Caco-2 (cell line): ENCODE measurements at places on chromosomes 11 and 22. TPM values are rescaled to one million over a fixed set of nuclear protein-coding genes. Genes with fewer than 3 reads are reported as not detected.

DNA sequence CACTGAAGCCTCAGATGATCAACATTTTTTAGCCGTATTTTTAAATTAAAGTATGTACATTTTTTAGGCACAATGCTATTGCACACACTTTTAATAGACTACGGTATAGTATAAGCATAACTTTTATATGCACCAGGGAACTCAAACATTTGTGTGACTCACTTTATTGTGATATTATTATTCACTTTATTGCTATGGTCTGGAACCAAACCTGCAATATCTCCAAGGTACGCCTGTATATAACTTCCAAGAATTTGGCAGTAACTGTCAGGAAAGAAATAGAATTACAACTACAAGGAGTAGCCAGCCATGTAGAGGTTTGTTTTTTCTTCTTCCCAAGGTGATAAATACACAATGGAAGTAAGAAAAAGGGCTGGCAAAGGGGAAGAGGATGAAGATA, 62.3 kb downstream of the PRR5L start:
- no peaks in the 10 kb centered on the region for H3K36me3 ChIP-seq
- DNase-seq, result no peak
- H3K27ac ChIP-seq, result no peak overlapping the region

The APLNR gene
- not detected in 2 replicates for total RNA-seq

The SPON1 gene
- 41.4 and 46.9 TPM in 2 replicates for total RNA-seq

The ACTN3 gene
- total RNA-seq, result 0.16 TPM in 1 of 2 replicates, not detected in the other

- H3K36me3 ChIP-seq, result no peaks in the 10 kb centered on the region
- H3K4me1 ChIP-seq, result peaks cover 39% of the 10 kb centered on the region
- no peak overlapping the region for H3K4me3 ChIP-seq
- H3K27me3 ChIP-seq, result no peaks in the 10 kb centered on the region
These were observed 47.2 kb upstream of the SYT7 start for GRCh38 chr11:61627850-61628661.

GRCh38 chr22:45164270-45165088, 754 bp downstream of the NUP50 start:
- H3K36me3 ChIP-seq, result peaks cover 2% of the 10 kb centered on the region; the same call in 1 of the 2 replicates
- no peak for DNase-seq

The APOA4 gene
- 1.8 and 3.3 TPM in 2 replicates for total RNA-seq

DNA sequence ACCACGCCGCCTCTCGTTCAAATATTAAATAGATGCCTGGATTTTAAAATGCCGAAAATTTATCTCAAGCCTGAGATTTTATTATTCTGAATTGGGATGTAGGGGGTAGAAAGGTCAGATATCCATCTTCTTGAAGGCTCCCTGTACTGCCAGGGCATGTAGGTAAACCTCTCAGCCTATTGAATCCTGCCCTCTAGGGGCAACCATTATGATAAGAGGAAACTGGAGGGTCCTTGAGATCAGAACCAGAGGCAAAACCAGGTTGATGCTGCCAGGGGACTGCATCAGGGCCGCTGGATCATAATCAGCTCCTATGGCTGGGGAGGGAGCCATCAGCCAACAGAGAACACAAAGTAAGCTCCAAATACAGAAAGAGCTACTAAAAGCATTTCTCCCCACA, 92.4 kb downstream of the KCNC1 start:
- DNase-seq, result peak; percentile 10
- H3K4me3 ChIP-seq, result no peak overlapping the region
- no peak overlapping the region for H3K27ac ChIP-seq

DNA sequence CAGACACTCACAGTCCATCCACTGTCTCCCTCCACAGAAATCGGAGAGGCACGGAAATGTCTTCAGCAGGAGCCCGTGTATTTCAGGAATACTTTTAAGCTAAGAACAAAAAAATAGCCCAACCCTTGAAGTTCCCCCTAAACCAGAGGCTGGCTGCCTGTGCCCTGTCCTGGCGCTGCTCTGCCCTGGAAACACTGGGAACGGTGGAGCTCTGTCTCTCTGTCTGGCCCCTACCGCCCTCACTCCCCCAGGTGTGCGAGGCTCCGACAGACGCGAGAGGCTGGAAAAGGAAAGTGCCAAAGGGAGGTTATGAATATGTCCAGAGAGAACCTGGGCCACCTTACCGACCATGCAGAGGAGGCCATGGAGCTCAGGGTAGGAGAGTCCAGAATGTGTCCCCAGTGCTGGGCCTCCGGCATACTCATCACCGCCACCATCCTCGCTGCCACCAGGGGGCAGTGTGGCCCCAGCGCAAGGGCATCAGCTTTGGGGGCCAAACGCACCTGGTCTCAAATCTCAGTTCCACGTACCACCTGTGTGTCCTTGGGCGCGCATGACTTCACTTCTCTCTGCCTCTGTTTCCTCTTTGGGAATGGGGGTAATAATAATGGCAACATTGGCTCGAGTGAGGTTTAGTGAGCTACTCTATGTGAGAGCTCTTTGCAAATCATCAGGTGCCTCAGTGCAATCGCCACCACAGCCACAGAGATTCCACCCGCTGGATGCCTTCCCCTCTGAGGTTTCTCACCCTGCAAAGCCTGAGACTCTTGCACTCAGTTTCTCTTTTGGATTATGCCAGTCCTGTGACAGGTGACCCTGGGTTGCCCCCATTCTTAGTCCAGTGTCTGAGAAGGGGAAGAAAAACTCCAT, 10.4 kb upstream of the SLCO2B1 start:
- H3K27ac ChIP-seq, result no peak overlapping the region
- no peaks in the 10 kb centered on the region for H3K36me3 ChIP-seq
- DNase-seq, result peak; percentile 94
- no peaks in the 10 kb centered on the region for H3K27me3 ChIP-seq
- H3K4me1 ChIP-seq, result peaks cover 22% of the 10 kb centered on the region

The KCNK7 gene
- 0.39 and 0.49 TPM in 2 replicates for total RNA-seq
